ENCODE measurements at places on chromosomes 6 and 20.

- DNase-seq = no peak
Measured at GRCh38 chr20:5870568-5870981, 79.8 kb downstream of the TRMT6 start.

DNA sequence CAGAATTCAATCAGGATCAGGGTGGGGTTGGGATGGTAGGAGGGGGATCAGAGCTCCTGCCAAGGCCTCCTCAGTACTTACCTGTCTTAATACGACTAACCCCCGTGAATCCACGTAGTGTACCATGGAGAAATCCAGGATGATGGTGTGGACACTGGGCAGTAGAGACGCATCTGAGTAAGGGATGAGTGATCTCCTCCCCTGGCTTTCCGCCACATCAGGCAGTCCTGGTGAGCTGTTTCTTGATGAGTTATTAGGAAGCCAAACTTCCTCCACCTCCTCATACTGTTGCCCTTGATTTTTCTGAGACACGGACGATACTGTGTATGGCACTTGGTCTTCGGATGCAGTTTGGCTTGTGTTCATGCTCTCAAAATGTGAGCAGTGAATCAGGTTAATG lies 34.2 kb upstream of the SRPK1 start:
- no peak for DNase-seq

DNA sequence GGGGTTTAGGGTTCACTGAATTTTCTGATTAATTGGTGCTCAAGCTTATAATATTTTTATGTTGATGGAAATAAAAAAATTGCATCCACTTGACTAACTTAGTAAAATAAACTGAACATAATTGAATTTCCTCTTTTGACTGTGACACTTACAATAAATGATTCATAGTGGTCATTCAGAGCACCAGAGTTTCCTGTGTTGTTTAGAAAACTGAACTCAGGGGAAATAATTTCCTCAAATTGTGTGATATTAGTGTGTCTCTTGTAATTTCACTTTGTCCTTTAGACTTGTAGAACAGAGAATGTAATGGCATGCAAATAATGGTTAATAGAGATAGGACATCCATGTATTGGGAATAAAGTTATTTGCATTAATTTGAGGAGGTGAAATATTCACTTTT lies 319.7 kb upstream of the MAN1A1 start:
- DNase-seq = no peak

DNA sequence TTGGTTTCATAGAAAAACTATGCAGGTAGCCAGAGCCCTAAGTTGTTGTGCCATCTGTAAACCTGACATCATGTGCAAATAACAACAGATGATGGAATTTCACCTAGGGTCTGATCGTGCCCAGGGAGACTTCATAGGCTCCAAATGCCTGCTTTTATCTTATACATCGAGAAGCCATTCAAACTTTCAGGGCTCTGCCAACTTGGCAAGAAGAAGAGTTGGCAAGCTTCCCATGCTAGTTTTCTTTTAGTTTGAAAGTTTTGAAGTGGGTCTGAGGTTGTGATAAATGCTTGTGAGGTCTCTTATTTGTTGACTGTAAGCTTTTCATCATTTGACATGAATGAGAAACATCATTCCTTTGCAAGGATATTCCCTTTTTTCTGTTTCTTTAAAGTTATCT lies 175.4 kb upstream of the FLRT3 start:
- DNase-seq = no peak

DNA sequence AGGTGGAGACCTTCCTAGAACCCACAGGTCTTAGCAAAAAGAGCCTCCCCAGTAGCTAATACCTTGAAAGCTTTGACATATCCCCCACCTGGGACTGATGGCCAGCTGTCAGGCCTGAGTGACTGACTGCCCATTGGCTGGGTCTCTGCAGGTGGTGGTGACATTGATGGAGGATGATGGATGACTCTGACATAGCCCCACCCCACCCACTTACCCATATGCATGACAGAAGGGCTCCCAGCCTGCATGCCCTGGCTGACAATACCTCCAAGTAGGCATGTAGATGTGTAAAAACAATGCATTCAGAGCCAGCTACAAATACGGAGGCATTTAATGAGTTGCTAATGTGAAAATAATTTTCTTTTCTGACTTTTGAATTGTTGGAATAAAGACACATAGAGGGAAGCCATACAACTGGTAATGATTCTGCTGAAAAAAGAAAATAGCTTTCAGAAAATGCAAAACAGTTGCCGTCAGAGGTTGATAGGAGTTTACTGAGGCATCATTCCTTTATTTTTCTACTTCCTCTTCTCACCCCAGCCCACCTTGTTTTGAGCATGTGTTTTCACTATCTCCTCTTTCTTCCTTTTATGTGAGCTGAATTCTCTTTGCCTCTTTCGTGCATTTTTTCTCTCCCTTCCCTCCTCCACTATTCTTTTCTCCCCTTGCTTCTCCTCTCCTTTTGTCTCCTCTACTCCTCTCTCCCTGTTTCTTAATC lies 70.6 kb downstream of the OLIG3 start:
- no peak for DNase-seq

GRCh38 chr6:130132286-130132701 lies 90.5 kb downstream of the SAMD3 start:
- DNase-seq = peak; percentile 70

DNA sequence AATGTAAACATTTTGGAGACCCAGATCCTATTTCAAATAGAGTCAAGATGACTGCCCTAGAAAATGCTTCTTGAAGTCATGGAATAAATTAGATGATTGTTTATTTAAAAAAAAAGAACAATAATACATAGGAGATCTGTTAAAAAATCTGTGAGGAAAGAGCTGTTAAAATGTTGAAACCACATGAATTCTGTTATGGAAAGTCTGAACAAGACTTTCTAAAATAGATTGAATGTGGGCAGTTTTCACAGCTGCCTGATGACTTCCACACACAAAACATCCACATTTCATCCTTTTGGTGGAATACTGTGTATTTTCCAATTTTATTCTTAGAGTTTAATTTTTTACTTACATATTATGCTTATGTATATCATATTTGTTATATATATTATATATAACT lies 186.1 kb downstream of the LAMA2 start:
- DNase-seq = no peak

DNA sequence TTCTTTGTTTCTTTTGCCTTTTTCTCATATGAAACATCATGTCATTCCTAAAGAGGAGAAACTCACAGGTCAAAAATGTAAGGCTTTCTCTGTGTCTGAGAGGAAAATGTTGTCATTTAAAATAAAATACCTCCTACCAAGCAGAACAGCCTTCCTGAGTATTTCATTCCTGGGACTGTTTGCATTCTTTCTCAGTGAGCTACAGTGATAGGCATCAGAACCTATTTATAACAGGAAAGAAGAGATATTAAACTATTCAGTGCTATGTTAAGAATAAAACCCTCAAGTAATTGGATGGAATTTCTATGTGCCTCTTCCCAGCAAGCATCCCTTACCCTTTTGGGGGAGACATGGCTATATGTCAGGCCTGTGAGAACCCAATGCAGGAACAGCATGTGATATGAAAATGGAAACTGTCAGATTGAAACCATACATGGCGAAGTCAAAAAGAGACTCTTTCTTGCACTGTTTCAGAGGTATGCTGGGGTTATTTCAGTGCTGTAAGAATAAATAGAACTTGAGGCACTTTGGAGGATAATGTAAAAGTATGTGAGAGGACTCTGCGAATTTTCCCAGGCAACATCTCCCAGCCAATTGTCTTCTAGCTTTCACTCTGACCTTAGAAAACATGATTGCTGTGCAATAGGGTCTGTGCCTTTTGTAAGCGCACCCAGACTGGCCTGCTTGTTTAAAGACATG lies 133.8 kb upstream of the CCN2 start:
- DNase-seq = no peak

- DNase-seq = no peak
Measured at GRCh38 chr6:151004383-151005024, 139.0 kb downstream of the MTHFD1L start.

- peak; percentile 61 for DNase-seq
Measured at GRCh38 chr6:11712760-11713159, 65.8 kb downstream of the ADTRP start.

DNA sequence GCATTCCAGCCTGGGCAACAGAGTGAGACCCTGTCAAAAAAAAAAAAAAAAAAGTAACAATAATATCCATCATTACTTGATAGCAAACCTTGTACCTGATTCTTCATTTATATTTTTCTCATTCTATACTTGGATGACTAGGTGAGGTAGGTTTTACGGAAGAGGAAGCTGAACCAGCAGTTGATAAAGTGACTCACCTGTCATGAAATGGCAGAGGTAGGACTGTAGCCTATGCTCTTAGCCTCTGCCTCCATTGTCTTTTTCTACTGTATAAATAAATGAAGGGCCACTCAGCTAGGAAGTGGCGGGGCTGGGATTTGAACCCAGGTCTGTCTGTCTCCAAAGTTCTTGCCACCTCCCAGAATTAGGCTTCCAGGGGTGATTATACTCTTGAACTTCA lies 20.7 kb upstream of the EPB41L1 start:
- DNase-seq = no peak

DNA sequence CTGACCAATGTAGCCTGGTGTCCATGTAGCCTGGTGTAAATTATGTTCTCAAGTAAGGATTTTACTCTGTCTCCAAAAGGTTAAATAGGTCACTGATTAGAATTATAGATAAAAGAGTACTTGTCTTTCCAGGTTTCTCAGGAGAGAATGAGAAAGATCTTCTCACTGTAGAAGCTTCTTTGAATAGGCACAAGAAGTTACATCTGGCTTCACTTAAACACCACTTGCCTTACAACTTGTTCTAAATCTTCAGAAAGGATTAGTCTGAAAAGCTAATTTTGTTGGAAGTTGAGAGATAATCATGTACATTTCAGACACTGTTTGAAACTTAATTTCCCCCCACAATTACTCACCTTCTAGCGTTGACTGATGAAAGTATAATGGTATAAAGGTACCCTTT lies 275.3 kb downstream of the FARS2 start:
- DNase-seq = no peak

GRCh38 chr6:28537509-28538140 lies 11.9 kb downstream of the GPX5 start:
- peak; percentile 42 for DNase-seq

DNA sequence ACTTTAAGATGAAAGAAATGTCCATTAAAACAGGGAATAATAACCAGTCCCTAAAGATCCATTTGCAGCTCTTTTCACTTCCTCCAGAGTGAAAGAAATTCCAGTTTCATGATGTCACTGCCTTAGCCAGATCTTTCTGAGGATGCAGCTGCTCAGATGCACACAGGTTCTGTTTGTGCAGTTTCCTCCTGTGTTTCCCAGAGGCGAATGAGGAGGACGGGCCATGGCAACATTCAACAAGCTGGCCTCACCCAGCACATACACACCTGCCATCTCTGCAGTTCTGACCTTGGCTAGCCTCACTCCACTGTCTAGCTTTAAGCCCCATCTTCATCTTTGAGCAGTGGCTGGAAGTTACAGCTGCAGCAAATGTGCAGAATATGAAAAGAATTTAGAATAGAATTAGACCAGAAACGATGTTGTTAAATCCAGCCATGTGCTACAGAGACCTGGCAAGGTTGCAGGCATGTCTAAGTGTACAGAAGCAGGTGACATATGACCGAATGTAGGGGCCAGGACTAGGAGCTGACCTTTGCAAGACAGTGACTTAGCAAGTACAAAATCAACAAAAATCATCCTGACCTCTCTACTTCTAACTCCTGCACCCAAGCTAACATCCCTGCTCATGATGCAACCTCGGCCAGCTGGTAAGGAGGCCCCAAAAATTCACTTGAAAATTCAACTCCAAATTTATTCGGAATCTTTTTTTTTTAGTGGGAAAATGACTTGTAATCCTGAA lies 35.0 kb downstream of the FAM50B start:
- DNase-seq = no peak

GRCh38 chr6:10385524-10386132 lies 29.2 kb downstream of the TFAP2A start:
- no peak for DNase-seq

DNA sequence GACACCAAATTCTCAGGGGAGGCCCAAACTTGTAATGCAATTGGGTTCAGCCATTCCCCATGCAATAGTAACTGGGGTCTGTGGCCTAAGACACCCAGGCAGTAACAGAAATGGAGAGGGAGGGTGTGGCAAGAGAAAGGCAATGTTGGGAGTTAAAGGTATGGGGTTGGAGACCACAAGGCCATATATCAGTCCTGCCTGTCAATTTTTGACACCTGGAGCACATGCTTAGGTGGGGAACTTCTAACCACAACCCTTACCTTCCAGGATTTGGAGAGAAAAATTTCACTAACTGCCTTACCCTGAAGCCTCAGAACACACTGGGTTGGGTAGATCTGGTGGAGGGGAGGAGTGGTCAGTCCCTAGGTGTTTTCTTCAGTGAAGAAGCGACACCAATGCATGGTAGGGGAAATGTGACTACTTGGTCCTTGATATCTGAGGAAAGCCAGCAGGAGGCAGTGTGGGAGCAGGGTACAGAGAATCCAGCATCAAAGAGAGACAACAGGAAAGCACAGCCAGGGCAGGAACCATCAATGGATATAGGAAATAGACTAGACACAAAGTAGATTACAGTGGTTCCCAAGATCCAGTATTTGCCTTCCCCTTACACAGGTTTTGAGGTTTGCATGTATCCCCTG lies 6.8 kb upstream of the USP49 start:
- peak; percentile 49 for DNase-seq

GRCh38 chr6:39824030-39824926 lies 32.1 kb downstream of the DAAM2 start:
- no peak for DNase-seq

DNA sequence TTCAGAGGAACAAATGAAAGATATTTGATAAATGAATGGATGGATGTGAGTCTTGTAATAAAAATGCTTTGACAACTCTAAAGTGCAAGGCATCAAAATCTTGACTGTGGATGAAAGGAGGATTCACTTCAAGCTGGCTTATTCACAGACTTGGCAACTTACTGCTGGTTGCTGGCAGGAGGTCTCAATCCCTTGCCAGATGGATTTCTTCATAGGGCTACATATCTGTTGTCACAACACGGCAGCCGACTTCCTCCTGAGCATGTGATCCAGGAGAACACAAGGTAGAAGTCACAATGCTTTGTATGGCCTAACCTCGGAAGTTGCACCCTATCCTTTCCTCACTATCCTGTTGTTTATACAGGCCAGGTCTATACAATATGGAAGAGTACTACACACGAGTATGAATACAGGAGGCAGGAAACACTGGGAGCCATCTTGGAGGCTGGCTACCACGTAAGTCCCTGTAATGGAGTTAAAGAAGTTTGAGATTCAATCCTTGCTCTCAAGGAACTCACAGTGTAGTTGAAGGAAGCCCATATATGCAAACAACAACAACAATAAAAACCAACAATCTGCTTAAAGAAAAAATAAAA lies 97.9 kb downstream of the ID4 start:
- DNase-seq = no peak

DNA sequence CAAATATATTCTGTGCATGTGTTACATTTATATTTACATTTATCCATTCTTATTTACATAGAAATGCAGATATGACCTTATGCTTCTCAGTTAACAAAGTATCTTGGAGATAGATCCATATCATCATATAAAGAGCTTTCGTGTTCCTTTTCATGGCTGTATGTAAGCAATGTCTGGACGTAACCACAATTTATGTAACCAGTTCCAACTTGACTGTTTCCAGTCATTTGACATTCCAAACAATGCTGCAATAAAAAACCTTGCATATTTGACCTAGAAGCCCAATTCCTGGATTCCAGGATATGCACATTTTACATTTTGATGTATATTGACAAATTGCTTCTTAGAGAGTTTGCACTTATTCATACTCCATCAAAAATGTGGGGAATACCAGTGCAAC lies 113.7 kb upstream of the F13A1 start:
- DNase-seq = no peak
